H1 (cell line): ENCODE measurements at places on chromosomes 12 and 14. TPM values are rescaled to one million over a fixed set of nuclear protein-coding genes. Genes with fewer than 3 reads are reported as not detected.

GPD1 gene
- 0.74 and 1.2 TPM in 2 replicates for total RNA-seq

CIDEB gene
- total RNA-seq, result not detected in 2 replicates

- H3K4me3 ChIP-seq, result no peak overlapping the region
- DNase-seq, result no peak
- no peaks in the 10 kb centered on the region for H3K36me3 ChIP-seq
- H3K27me3 ChIP-seq, result no peaks in the 10 kb centered on the region
- no peaks in the 10 kb centered on the region for H3K4me1 ChIP-seq
- H3K27ac ChIP-seq, result no peak overlapping the region
These were observed 403.1 kb downstream of the TMEM121 start for GRCh38 chr14:105929327-105930081.

DNA sequence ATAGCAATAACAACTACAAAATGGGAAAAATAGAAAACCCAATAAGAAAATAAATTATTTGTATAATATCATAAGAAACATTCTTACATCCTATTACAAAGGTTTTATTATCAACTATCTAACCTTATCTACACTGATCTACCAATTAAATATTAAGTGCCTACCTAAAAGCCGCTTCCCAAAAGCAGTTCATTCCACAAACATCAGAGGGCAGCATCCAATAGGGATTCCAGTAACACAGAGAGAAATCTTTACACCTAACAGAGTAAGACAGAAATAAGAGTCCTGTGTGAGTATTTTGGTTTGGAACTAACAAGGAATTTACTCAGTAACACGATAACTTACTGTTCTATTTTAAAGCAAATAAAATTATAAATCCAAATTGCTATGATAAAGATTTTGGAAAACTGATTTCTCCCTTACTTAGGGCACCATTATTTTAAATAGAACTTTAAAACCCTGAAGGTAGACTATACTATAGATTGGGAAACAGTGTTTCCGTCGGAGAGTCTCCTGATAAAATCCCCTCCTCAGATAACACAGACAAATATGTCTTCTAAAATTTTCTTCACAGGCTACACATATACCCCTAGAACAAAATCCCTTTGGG lies 15.0 kb downstream of the GXYLT1 start:
- no peaks in the 10 kb centered on the region for H3K27me3 ChIP-seq
- H3K36me3 ChIP-seq, result no peaks in the 10 kb centered on the region
- DNase-seq, result no peak
- H3K27ac ChIP-seq, result no peak overlapping the region
- no peaks in the 10 kb centered on the region for H3K4me1 ChIP-seq

DNA sequence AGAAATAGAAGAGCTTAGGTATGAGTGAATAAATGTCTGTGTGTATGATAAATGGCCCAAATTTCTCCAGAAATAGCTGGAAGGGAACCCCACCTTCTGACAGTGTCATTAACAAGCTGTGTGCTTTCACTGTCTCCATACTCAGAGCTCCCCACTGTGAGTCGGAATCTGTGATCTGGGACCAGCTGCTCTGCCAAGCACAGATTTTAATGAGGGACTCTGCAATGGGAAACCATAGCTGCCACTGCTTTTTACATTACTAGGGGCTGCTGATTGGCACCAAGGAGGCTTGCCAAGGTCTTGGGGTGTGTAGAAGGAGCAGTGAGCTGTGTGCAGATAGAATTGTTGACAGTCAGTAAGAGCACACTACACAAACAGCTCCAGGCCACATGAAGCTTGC lies 244.2 kb upstream of the CCDC196 start:
- H3K4me3 ChIP-seq, result no peak overlapping the region
- peaks cover 3% of the 10 kb centered on the region for H3K4me1 ChIP-seq
- no peaks in the 10 kb centered on the region for H3K36me3 ChIP-seq
- no peak for DNase-seq

DNA sequence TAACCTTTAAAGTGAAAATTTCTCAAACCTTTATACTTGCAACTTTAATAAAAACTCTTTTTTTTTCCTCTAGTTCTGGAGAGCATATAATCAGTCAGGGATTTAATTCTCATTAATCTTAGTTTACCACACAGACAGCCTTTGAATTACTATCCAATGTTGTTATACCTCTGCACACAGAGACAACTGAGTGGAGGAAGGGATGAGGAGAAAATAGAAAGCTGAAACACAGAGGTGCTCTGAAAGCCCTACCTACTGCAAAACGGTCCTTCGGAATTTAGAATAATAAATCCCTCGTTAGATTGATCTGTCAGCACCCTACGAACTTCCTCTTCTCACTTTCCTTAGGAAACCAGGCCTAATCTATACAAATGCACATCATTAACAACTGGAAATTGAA lies 122.1 kb downstream of the STXBP6 start:
- H3K27me3 ChIP-seq, result no peaks in the 10 kb centered on the region
- H3K36me3 ChIP-seq, result no peaks in the 10 kb centered on the region
- H3K4me1 ChIP-seq, result no peaks in the 10 kb centered on the region; the same call in none of the 2 replicates
- DNase-seq, result no peak
- H3K27ac ChIP-seq, result no peak overlapping the region

DNA sequence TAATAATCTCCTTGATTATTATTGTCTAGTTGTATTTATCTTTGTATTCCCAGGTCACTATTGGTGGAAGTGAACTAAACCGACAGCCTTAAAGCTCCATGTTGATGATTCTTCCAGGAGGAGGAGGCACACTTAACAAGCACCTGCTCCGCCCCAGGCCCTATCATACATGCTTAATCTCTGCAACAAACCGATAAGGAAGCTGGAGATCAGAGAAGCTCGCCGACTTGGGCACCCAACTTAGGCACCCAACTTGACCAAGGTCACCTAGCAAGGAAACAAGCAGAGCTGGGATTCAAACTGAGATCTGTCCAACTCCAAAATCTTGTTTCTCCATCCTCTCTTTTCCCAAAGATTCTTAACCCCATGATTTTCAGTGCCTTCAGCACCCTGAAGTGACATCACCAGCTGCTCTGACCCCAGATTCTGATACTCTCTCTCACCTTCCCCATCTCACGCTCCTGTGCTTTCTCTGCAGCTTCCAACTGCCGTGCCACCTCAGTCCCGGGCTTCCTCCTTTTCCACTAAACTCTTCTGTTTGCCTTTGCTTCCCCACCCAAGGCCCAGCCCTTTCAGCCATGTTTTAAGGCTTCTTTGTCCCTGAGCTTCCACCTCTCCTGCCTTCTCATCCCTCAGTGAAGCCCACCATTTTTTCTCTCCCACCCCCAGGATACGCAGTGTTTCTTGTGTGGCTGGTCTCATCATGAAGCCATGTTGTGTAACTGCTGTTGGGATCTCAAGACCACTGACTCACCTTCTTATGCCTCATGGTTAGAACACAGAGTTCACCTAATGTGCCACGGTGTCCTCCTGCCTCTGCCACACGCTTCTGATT lies 6.6 kb upstream of the KRT18 start:
- no peak for DNase-seq
- no peak overlapping the region for H3K27ac ChIP-seq
- peaks cover 24% of the 10 kb centered on the region for H3K4me1 ChIP-seq
- no peak overlapping the region for H3K4me3 ChIP-seq
- H3K27me3 ChIP-seq, result no peaks in the 10 kb centered on the region

DNA sequence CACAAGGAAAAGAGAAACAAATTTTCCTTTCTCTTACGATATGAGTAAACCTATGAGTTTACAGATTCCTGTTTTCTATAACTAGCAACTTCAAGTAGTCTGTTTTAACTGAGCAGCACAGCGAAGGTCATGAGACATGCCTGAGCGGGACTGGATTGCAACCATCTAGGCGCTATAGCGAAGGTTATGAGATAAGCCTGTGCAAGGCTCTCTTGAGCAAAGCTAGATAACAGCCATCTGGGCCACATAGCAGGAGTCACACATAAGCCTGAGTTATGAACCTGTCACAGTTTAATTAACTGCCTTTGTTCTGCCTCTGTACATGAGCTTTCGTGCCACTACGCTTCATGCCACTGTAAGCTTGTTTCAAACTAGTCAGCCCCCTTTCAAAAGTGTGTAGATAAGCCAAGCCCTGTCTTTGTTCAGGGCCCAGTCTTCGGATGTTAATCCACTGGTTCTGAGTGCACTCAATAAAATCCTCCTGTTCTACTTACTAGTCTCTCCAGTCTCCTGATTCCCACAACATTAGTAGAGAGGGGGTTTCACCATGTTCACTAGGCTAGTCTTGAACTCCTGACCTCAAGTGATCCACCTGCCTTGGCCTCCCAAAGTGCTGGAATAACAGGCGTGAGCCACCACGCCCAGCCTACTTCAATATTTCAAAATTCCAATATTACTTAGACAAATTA lies 47.1 kb downstream of the SEC23A start:
- H3K4me1 ChIP-seq, result no peaks in the 10 kb centered on the region
- H3K27ac ChIP-seq, result no peak overlapping the region
- no peak for DNase-seq
- H3K36me3 ChIP-seq, result peaks cover 73% of the 10 kb centered on the region
- no peaks in the 10 kb centered on the region for H3K27me3 ChIP-seq
